ENCODE measurements at places on chromosomes 5 and 9.

GRCh38 chr9:35267710-35268109 lies 105.9 kb downstream of the UNC13B start:
- DNase-seq, result no peak

DNA sequence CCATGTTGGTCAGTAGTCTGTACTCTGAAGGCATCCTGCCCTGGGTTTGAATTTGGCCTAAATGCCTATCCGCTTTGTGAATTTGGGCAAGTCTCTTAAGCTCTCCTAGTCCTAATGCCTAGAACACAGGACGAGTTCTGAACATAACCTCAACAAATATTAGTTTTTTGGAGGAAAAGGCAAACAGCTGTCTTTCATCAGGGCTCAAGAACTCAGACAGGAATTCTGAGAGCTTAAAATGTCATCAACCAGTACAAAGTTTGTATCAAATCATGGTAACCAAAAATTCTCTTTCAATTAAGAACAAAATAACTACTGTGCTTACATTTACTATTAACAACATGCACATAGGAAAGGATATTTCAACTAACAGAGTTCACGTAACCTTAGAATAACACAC lies 182.5 kb upstream of the PPP1R2B start:
- no peak for DNase-seq

DNA sequence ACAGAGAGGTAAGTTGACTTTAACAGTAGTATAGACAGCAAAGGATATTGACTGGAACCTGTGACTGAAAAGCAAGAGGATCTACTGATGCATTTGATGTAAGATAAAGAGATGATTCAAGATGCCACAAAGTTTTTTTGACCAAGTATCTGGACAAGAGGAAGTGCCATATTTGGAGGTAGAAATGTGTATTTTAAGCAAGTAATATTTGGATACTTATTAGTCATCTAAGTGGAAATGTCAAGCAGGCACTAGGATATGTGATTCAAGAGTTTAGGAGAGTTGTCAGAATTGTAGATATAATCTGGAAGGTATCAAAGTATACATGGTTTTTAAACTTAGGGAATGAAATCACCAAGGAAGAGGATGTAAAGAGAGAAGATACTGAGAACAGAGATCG lies 686.1 kb upstream of the CHD1 start:
- no peak for DNase-seq

- no peak for DNase-seq
Measured at GRCh38 chr5:166083183-166083959, 2208.1 kb upstream of the WWC1 start.

- no peak for DNase-seq
Measured at GRCh38 chr9:82512728-82513127, 524.2 kb downstream of the SPATA31D1 start.

GRCh38 chr5:54900984-54901725 lies 84.2 kb downstream of the ESM1 start:
- DNase-seq, result no peak

Data from T-helper 9 cell (primary cell).